ENCODE measurements at places on chromosomes 12 and 14.
A peak's percentile ranks its signal among the peaks of the same experiment; 100 is the strongest.

DNA sequence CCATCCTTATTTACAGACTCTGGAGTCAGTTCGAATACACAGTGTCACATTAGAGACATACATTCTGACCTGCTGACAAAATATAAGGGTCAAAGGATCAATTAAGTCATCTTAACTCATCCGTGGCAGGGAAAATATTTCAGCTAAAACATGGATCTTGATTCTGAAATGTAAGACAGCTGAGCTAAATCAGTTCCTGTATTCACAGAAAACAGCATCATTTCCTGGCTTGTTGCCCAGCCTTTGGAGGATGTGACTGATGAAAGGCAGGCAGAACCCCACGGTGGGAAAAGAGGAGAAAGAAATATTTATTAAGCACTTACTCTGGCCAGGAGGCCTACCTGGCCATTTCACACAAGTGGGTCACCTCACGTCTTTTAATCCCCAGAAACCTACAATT is 101.9 kb downstream of the GAS2L3 start:
- no peak for DNase-seq

DNA sequence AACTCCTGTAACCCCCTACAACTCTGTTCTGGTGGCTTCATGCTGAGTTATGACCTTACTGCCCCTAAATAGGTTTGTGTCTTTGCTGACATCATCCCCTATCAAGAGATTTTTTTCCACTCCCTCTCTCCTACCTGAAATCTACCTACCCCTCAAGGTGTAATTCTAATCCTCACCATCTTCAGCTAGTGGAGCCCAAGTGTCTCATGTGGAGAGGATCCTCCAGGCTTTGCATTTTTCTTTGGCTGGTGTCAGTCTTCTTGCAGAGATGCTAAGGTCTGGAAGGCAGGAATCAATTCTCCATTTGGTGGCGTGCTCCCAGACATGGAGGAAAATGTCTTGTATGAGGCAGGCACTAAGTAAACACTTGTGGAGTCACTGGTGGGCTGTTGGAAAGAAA is 74.8 kb upstream of the PRMT8 start:
- no peak for DNase-seq

- DNase-seq, result peak; percentile 77
Measured at GRCh38 chr12:56631790-56632700, 1.9 kb upstream of the BAZ2A start.

GRCh38 chr12:106020736-106021135 is 118.0 kb downstream of the NUAK1 start:
- DNase-seq, result no peak

DNA sequence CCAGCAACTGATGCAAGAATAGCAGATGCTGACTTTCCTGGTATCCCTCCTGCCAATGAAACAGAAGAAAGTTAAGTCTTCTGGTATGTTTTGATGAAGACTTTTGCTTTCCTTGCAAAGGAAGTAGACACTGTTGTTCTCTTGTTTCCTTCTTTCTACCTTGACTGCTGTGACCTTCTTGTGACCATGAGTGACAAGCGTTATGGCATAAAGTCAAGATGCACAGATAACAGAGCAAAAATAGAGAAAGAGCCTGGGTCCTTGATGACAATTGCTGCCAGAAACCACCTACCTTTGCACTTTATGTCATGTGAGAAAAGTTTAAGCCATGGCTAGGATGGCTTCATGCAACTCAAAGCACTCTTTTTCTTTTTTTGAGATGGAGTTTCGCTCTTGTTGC is 49.2 kb upstream of the LTA4H start:
- no peak for DNase-seq

GRCh38 chr12:93937812-93938211 is 210.6 kb upstream of the PLXNC1 start:
- no peak for DNase-seq

DNA sequence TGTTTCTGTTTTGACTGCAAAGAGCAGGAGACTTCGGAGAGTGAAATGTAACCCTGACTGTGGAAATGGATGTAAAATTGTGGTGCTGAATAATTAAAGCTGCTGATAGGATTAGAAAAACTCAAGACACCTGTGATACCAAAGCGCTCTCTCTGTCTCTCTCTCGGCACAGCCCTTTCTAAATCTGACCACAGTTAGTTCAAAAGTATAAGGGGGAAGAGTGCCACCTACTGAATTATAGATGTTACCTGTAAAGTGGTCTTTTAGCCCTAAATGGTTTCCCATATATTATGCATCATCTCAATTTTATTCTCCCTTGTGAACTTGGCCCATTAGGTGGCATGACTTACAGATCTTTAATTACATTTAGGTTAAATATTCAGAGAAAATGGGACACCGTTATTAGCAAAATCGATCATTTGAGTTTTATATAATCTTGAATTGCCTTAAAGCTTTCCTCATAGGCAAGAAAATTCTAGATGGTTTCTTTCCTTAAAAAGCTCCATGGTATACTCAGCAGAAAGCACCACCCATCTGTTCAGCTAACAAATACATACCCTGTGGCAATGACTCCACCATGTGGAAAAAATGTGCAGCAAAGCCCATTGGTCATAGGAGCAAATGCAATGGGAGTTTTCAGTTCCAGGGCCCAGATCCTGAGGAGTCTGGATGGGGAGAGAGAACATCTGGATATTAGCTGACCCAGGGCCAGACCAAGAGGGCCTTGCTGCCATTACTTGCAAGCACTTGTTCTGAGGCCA is 18.1 kb downstream of the RFC5 start:
- peak; percentile 81 for DNase-seq

GRCh38 chr12:1972856-1973317 is 31.4 kb downstream of the DCP1B start:
- no peak for DNase-seq
